ENCODE measurements at places on chromosomes 13 and 19. TPM values are rescaled to one million over a fixed set of nuclear protein-coding genes. Genes with fewer than 3 reads are reported as not detected.

Gene RNF17
- total RNA-seq = not detected

Gene PRR19
- total RNA-seq = 0.75 TPM

Gene OR7C1
- 0.14 TPM for total RNA-seq

Gene ATP7B
- total RNA-seq = 54.9 TPM

Gene ZNF837
- 2.9 TPM for total RNA-seq

Gene FFAR2
- 0.17 TPM for total RNA-seq

Gene CACNG8
- 0.12 TPM for total RNA-seq

Gene BEST2
- total RNA-seq = not detected
